ENCODE measurements at places on chromosomes 5 and 9.

GRCh38 chr9:14987858-14988257 is 77.6 kb upstream of the FREM1 start:
- DNase-seq, result no peak

DNA sequence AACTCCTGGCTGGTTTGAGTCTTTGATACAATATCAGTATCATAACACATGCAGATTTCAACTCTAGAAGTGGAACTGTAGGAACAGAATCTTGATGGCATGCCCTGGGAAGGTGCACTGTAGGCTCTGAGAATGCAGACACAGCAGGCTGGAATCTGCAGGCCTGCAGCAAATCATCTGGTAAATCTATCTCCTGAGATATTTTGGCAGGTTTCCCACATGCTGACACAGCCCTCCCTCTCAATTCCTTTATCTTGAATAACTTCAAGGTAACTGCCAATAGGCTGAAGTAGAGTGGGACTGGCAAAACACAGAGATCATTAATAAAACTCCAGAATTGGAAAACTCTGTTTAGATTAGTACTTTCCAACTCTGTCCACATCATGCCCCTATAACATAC is 177.8 kb upstream of the PCSK5 start:
- no peak for DNase-seq

DNA sequence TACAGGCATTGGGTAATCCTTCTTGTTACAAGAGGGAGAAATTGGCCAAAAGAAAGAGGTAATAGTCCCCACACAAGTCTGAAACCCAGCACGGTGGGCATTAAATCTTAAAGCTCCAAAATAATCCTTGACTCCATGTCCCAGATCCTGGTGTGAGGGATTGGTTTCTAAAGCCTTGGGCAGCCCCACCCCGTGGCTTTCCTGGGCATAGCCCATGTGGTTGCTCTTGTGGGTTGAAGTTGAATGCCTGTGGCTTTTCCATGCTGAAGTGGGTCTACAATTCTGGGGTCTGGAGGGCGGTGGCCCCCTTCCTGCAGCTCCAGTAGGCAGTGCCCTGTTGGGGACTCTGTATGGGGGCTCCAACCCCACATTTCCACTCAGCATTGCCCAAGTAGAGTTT is 91.8 kb upstream of the LARP1 start:
- DNase-seq, result no peak

- DNase-seq, result no peak
Measured at GRCh38 chr5:66080664-66081063, 63.4 kb upstream of the SREK1 start.

- no peak for DNase-seq
Measured at GRCh38 chr9:35651956-35652828, 1.5 kb upstream of the SIT1 start.

GRCh38 chr5:172713809-172714490 is 57.0 kb downstream of the DUSP1 start:
- DNase-seq, result no peak

DNA sequence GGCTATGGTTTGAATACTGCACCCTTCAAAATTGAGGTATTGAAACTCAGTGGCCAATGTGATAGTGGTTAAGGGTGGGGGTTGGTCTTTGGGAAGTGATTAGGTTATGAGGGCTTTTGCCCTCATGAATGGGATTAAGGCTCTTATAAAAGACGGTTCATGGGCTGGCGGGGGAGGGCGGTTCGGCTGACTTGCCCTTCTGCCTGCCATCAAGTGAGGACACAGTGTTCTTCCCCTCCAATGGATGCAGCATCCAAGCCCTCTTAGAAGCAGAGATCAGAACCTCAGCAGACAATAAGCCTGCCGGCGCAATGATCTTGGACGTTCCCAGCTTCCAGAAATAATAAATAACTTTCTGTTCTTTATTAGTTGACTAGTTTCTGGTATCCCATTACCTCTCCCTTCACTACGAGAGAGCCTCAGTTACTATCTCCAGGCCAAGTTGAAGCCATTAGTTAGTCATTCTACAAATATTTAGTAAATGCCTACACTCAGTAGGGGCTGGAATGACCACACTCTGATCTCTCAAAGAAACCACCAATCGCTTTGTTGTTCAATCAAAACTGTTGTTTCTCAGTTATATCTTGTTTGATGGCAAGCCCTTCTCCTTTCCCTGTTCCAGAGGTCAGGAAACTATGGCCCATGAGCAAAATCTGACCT is 219.3 kb downstream of the TSSK1B start:
- no peak for DNase-seq

- no peak for DNase-seq
Measured at GRCh38 chr9:129338724-129339430, 160.8 kb upstream of the IER5L start.
